Stimulated activated CD4-positive, alpha-beta T cell treated with anti-CD3 and anti-CD28 coated beads, Interleukin-15, amount 100 ng/mL, for 1 hour (primary cell): ENCODE measurements at places on chromosomes 2 and 18.

DNA sequence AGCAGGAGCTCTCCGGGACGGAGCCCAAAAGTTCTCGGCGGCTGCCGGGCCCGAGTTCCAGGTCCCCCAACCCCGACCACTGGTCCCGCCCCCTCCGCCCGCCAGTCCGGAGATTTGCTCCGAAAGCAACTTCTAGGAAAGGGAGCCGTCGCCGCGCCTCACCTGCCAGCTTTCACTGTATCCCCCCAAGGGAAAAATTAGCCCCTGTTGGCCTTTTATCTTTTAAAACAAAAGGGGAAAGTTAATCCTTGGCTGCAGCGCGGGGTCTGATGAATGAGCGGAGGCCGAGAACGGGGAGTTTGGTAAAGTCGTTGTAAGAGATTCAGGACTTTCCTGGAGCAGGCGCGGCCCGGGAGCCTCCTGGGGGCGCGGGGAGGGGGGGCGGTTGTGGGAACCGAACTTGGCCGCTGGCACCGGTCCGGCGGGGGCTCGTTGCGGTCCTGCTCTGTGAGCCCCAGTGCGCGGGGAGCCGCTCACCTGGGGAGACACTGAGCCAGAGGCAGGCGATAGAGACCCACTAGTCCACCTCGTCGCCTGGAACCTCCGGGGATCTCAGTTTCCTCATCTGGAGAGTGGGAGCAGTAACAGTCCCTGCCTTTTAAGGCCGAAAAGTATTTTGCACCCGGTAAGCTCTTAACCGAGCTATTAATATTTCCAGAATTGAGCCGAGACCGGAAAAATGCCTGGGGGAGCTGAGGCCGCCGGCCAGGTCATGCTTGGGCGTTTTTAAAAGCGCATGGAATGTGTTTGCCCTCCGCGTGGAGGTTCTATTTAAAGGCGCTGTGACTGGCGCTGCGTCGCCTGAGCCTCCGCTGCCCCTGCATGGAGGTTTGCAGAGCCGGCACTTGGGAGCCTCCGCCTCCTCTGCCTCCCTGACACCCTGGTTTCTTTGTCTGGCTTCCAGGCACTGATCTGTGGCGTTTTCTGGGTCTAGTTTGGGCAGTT is 1.1 kb downstream of the EFHD1 start:
- no peak for DNase-seq

GRCh38 chr18:44411262-44411905 is 269.3 kb upstream of the SETBP1 start:
- DNase-seq, result no peak

- no peak for DNase-seq
Observed at GRCh38 chr2:121346859-121347258, 61.9 kb upstream of the TFCP2L1 start.

DNA sequence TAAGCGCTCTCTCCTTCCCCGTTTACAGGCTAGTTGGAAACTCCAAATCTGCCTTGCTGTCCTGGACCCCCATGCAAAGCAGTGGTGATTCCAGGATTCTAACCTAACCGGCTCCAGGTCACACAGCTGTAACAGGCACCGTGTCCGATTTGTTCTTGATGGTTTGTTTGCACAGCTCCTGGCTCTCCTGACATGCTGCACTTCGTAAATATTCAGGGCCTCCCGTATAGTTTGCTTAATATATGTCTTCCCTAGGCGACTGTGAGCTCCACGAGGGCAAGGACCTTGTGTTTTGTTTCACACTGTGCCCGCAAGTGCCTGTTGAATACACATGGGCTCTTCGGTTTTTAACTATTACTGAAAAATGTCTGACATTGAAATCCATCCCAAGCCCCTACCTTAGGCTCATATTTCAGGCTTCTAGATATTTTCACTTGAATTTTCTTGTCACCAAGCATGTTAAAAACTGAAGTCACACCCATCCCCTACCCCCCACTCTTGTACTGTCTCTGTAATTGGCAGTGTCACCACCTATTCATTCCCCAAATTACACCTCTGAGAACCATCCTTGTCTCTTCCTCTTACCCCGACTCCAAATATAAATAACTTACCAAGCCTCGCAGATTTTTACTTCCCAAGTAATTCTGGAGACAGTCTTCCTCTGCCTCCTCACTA is 1.0 kb upstream of the PUM2 start:
- DNase-seq, result no peak

DNA sequence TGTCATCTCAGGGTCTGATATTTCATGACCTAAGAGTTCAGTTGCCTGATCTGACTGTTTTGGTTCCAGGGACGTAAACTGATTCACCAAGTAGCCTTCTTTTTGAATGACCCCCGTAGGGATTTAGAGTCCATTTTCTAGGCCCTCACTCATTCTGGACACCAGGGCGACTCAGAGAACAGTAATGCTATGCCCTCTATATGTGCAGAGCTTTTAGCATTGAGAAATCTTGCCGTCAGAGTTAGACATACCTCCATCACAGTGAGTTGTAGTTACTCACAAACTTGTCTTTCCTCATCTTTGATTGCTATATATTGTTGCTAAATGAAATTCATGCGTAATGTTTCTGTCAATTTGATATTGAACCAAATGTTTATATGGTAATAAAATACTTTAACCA is 92.3 kb downstream of the OSBPL6 start:
- DNase-seq, result no peak

DNA sequence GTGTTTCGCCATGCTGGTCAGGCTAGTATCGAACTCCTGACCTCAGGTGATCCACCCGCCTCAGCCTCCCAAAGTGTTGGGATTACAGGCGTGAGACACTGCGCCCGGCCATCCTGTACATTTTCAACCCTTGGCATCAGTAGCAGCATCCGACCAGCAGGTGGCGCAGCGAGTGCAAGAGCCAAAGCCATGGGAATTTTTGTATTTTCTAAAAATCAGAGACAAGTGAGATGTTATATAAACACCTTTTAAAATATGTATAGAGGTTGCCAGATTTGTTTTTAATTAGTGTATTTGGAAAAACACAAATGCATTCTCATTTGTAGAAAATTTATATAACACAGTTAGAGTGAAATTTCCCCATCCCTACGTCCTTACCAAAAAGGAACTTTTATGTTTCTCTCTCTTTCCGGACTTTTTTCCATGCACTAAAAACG is 36.8 kb downstream of the MOGAT1 start:
- peak; percentile 47 for DNase-seq

GRCh38 chr2:10065773-10066055 is 14.5 kb downstream of the CYS1 start:
- DNase-seq, result no peak

GRCh38 chr2:38010995-38011394 is 65.0 kb downstream of the CYP1B1 start:
- DNase-seq, result no peak

DNA sequence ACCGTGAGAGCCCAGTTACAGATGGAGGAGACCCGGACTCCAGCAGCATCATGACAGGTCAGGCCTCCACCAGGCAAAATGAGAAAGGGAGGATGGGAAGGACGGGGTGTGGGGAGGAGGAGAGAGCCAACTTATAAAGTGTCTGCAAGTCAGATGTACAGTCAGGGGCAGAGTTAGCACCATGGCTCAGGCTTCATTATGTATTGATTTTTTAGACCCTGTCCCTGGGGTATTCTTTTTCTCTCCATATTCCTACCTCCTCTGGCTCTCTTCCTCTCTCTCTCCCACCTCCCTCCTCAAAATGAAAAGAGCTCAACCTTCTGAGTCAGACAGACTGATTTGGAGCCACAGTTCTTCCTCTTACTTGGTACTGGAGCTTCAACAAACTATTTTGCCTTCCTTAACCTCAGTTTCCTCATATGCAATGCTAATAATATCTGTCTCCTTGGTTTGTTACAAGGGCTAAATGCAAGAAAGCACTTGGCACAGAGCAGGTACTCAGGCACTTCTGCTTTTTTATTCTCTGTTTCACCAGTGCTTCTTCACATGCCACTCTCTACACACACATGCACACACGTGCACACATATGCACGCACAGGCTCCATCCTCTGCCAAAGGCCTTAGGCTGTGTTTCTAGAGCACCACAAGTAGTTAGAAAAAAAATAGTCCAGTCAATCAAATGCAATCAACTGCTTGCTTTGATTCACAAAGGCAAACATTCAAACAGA is 92.3 kb upstream of the PKDCC start:
- no peak for DNase-seq

- no peak for DNase-seq
Observed at GRCh38 chr18:59498506-59499086, 139.5 kb upstream of the LMAN1 start.

- no peak for DNase-seq
Observed at GRCh38 chr2:10932345-10933151, 20.8 kb downstream of the KCNF1 start.

- DNase-seq, result no peak
Observed at GRCh38 chr2:38932586-38932985, 42.9 kb downstream of the ARHGEF33 start.

- no peak for DNase-seq
Observed at GRCh38 chr2:29879456-29879855, 41.9 kb downstream of the ALK start.

DNA sequence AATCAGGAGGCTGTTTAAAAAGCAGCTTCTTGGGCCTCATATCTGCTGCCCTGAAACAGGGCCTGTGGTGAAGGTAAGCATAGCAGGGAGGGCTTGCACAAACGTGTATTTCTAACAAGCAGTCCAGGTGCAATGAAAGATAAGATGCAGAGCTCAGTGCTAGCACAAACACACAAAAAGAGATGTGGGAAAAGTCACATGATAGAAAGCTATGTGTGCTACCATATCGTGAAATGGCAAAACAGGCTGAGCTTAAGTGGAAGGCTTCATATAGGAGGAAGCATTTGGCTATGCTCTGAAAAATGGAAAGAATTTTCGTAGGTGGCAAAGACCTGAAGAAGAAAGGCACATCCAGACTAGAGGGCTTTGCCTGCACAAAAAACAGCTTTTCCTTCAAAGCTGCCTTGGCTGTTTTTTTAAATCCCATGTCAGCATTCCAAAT is 10.2 kb downstream of the RSAD2 start:
- no peak for DNase-seq

DNA sequence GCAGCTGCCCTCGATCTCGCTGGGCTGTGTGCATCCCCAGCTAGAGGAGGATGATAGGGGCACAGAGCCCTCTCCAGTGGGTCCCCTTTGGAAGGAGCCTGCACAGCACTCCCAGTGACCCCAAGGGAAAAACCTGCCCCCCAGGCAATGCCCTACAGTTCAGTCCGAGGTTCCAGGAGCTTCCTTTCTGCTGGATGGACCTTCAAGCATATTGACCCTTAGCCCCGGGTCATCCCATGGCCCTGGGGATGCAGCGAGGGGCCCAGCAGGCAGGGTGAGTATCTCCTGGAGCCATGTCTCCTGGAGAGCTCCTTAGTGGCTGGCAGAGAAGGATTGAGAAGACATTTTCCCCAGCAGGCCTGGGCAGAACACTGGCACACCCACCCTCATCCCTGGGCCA is 45.4 kb upstream of the CTDP1 start:
- DNase-seq, result no peak

GRCh38 chr2:188922191-188922590 is 52.0 kb upstream of the COL3A1 start:
- DNase-seq, result no peak

GRCh38 chr2:19461504-19462255 is 103.3 kb upstream of the OSR1 start:
- no peak for DNase-seq

DNA sequence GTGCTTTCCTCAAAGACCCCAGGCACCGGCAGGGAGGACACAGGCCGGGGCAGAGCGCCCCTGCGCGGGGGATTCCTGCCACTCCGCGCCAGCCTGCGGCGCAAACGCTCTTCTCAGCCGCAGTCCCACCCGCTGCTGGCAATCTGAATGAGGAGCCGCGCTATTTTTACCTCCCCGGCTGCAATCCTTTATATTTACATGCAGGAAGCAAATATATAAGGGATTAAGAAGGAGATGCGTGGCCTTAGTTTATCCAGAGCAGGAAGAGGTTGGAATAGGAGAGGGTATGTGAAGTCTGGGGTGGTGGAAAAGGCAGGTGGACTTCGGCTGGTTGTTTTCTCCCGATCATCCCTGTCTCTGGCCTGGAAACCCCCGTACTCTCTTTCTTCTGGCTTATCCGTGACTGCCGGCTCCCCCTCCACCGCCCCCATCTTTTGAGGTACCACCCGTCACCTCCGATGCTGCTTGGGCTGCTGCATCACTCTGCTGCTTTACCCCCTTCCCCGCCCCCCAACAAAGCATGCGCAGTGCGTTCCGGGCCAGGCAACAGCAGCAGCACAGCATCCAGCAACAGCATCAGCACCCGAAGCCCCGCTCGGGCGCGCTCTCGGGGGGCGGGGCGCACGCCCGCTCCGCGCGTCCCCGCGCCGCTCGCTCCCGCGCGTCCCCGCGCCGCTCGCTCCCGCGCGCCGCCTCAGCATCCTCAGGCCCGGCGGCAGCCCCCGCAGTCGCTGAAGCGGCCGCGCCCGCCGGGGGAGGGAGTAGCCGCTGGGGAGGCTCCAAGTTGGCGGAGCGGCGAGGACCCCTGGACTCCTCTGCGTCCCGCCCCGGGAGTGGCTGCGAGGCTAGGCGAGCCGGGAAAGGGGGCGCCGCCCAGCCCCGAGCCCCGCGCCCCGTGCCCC is at the start of gene ADAM23:
ADAM23 (plus strand) TSS at position 700 of the 902 bp plus-strand sequence. CDS start 335 bp downstream, outside the sequence.
- peak; percentile 20 for DNase-seq

- no peak for DNase-seq
Observed at GRCh38 chr18:155688-156087, 2.7 kb upstream of the USP14 start.

- no peak for DNase-seq
Observed at GRCh38 chr2:69298862-69299261, 88.2 kb downstream of the GFPT1 start.

DNA sequence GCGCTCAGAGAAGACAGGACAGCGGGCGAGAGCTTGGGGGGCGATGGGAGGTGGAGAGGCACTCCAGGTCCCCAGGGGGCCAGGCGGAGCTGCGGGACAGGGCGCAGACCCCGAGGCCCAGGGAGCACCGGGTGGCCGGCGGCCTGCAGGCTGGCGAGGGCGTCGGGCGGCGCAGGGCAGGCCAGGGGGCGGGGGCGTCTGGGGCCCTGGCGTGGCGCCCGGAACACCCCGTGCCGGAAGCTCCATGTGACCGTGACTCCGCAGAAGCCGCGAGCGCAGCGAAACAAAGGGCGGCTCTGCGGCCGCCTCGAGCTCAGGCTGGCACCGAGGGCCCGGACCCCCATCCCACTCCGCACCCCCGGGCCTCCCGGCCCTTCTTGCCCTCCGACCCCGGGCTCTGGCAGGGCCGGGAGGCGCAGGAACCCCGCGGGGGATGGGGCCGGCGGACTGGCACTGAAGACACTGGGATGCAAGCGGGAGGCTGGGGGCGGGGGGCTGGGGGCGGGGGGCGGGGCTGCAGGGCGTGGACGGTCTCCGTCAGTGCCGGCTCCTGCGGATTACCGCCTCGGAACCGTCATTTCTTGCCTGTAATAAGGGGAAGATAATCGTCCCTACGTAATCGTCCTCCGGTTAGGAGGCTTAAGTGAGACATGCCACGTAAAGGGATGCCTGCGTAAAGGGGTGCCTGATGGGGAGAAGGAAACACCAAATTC is 19.1 kb downstream of the SH2D6 start:
- peak; percentile 62 for DNase-seq

GRCh38 chr2:224971214-224971613 is 71.1 kb downstream of the DOCK10 start:
- DNase-seq, result no peak

GRCh38 chr18:79626905-79627749 is 52.5 kb upstream of the CTDP1 start:
- no peak for DNase-seq
